GDM1 (cell line): ENCODE measurements at places on chromosomes 4 and X.

GRCh38 chr4:70179811-70180210 is 15.7 kb upstream of the ODAM start:
- no peak for DNase-seq

- no peak for DNase-seq
Observed at GRCh38 chr4:170497689-170498088, 407.9 kb upstream of the AADAT start.

GRCh38 chr4:53693909-53694308 is 102.6 kb upstream of the LNX1 start:
- DNase-seq, result no peak

DNA sequence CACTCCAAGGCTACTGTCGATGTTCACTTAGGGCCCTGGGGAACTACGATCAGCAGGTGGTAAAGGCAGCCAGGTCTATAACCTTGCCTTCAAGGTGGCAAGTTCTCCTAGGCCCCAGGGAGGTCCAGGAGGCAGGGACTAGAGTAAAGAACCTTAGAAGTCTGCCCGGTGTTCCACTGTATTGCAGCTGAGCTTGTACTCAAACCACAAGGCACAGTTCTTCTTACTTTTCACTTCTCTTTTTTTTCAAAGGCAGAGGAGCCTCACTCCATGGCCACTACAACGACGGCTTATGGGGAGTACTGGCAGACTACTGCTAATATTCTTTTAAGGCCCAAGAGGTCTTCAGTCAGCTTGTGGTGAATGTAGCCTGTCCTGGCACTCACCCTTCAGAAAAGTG is 78.8 kb upstream of the GPR174 start:
- no peak for DNase-seq

DNA sequence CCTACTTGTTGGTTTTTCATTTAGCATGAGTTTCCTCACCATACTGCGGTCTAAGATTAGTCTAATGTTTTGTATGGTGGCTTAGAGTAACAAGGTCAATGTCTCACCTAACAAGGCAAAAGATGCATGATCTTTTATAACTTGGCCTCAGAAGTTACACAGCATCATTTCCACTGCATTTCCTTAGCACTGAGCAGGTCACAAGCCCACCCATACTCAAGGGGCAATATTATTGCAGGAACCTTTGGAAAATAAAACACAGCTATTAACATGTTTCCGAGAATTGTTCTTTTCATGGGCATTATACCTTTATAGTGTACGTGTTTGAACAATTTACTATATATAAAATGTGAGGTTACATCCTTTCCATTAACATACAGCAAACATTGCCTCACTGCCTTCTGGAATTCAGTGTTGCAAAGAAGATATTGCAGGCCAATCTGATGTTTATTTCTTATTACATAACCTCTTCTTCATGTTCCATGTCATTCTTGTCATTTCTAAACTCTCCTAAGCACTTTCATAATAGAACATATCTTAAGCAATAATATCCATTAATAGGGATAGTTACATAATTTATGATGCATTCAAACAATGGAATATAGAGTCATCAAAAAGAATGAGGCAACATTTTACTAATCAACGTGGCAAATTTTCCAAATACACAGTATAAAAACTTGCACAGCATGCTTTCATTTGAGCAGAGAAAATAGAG is 153.8 kb downstream of the AREG start:
- DNase-seq, result no peak

- DNase-seq, result no peak
Observed at GRCh38 chrX:119502727-119503483, 34.7 kb downstream of the SLC25A5 start.

- no peak for DNase-seq
Observed at GRCh38 chr4:70754470-70754869, 32.7 kb downstream of the RUFY3 start.

DNA sequence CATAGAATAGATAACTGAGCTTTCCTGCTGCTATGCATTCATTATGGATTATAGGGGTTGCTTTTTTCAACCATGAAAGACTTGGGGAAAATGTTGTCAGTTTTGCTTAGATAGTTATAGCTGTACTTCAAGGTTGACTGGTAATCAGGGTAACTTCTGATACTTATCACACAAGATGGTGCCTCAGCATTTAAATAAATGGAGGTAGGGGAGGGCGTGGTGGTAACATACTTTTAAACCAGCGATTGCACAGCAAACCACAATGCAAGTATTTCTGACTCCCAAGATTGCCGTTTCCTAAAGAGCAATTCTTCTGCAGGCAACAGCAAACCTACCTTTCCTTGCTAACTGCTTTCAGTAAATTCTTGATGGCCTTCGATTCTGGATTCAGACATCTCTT is 1.3 kb downstream of the CXCL10 start:
- DNase-seq, result no peak

GRCh38 chrX:144798972-144799371 is 448.3 kb upstream of the SPANXN1 start:
- DNase-seq, result no peak

DNA sequence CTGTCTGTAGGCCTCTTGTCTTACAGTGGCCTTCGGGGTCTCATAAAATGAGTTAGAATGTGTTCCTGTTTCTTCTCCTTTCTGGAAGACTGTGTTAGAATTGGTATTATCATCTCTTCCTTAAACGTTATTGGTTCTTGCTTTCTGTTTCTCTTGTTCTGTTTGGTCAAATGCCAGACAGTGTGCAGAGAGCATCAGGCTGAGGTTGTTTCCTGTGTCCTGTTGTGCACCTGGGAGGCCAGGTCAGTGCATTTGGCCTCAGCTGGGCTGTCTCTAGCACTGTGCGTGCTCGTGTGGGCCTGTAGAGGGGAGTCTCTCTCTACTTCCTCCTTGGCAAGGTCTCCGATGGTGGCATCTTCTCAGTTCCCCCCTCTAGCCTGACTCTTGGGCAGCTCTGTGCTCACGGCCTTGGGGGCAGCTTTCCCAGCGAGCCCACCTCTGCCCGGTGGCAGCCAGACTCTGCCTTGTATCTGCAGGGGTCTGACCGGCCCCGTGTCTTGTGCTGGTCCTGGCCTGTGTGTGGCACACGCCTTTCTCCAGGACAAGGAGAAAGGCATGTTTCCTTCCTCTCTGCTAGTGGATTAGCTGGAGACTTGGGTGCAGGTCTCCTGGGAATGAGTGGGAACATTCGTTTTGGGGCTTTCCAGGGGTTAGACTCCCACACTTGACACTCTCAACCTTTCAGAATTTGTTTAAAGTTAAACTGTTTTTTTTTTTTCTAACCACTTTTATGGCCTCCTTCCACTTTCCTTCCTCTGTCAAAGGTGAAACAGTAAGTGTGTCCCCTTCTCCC is 62.3 kb downstream of the FAM193A start:
- DNase-seq, result peak; percentile 36

- no peak for DNase-seq
Observed at GRCh38 chr4:47372561-47372960, 90.9 kb downstream of the COMMD8 start.

DNA sequence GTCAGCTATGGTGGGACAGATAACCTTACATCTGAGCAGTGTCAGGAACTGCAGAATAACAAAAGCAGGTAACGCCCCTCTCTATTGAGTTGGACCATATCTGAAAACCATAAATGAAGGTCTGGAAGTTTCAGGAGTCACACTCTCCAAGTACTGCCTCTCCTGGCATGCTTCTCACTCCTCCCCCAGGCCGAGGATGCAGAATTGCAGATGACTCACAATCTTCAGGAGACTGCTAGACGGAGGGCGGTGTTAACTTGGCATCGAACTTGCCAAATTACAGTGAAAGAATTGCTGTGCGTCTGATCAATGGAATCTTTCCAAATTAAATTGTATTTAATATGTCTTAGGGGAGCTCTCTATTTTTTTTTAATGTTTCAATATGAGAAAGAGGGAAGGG is 67.1 kb upstream of the TRIM2 start:
- no peak for DNase-seq

DNA sequence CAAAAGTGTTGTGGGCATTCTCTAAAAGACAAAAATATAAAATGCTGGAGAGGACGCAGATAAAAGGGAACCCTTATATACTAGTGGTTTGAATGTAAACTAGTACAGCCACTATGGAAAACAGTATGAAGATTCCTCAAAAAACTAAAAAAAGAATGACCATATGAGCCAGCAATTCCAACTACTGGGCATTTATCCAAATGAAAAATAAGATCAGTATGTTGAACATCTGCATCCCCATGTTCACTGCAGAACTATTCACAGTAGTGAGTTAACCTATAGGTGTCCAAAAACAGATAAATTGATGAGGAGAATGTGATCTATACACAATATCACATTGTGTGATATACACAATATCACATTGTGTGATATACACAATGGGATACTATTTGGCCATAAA is 1615.3 kb downstream of the PCDH18 start:
- no peak for DNase-seq

DNA sequence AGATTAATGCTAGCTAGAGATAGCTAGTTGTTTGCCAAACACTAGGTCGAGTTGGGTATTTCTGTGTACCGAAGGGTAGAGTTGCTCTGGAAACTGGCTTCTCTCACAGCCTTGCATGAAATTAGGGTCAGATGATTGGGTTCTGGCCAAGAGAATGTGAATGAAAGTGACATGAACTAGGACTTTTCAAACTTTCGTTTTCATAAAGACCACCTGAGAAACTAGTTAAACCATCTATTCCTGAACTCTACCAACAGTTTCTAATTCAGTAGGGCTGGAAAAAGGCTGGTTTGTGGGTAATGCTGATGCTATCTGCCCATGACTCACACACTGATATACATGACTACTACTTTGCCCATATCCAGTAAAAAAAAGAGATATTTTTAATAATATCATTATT is 157.6 kb downstream of the GASK1B start:
- DNase-seq, result no peak

GRCh38 chr4:10384974-10385373 is 72.3 kb downstream of the ZNF518B start:
- DNase-seq, result no peak

GRCh38 chrX:110178179-110178865 is 139.6 kb downstream of the AMMECR1 start:
- DNase-seq, result no peak

DNA sequence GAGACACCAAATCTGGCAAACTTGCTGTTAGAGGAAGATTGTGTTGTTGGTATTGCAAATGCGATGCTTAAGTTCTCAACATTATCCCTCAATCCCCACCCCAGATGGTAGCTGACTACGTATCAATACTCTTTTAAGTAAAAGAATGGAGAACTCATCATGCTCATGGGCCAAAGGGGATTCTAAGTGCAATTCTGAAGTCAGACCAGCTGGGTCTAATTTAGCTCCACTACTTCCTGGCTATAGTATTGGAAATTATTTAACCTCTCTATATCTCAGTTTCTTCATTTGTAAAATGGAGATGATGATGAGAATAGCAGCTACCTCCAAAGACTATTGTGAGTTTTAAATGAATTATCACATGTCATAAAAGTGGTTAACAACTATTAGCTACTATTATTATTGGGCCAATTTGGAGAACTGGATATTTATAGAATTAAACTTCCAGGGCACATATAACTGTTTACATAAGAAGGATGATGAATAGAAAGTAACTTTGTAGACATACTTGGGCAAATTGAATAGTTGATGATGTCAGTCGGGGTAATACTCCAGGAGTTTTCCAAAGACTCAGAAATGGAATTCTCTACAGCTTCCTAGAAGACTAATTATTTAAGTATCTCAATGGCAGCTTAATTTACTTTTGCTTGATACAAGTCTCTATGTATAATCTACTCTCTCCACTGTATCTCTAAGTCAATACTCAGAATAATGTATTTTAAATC is 5.0 kb upstream of the SLAIN2 start:
- DNase-seq, result no peak

- no peak for DNase-seq
Observed at GRCh38 chrX:42530027-42530426, 247.9 kb downstream of the PPP1R2C start.

DNA sequence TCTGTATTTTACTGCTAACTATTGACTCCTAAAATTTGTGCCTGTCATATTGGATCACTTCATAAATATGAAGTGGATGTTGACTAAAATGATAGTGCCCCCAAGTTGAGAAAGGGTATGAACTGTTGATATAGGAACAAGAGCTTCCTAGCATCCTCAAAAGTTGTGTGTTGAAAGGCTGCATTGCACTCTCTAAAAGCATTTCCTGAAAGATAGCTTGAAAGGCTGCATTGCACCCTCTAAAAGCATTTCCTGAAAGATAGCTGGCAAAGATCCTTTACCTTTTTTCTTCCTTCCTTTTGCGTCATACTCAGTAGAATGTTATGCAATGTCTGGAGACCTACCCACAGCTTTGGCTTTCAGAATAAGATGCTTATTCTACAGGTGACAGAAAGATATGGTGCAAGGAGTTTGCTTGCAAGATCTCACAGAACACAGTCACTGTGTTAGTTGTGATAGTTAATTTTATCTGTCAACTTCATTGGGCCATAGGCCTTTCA is 274.6 kb upstream of the GALNTL6 start:
- DNase-seq, result no peak

DNA sequence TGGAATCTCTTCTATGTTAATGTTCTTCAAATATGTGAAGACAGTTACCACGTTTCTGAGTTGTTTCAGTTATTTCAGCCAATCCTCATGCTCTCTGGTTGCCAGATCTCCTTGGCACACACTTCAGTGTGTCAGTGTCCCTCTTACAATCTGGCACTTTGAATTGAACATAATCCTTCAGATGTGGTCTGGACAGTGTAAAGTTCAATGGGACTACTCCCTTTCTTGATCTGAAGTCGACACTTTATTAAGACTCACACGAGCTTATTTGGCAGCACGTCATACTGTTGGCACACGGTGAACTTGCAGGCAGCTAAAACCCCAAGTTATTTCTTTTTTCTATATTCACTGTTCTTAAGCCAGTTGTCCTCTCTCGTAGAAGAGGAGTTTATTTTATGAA is 28.2 kb downstream of the ARSJ start:
- DNase-seq, result no peak

- no peak for DNase-seq
Observed at GRCh38 chrX:19683817-19684216, 168.5 kb upstream of the MAP3K15 start.

DNA sequence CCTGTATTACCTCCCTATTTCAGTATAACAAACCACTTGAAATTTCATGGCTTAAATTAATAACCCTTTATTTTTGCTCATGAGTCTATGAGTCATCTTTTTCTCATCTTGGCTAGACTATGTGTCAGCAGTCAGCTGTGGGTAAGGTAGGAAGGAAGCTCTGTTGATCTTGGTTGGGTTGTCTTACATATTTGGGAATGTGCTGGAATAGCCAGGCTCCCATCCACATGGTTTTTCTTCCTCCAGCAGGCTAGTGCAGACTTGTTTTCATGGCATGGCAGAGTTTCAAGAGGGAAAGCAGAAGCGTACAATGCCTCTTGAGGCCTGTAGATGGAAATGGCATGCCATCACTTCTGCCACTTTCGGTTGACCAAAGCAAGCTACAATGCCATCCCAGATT is 89.7 kb downstream of the LINC00632 start:
- no peak for DNase-seq

GRCh38 chr4:2940267-2941137 is 22.7 kb downstream of the NOP14 start:
- DNase-seq, result no peak

- no peak for DNase-seq
Observed at GRCh38 chrX:120560405-120560841, 339 bp downstream of the CUL4B start.

GRCh38 chr4:104352211-104352610 is 142.5 kb downstream of the CXXC4 start:
- no peak for DNase-seq
